ENCODE measurements at places on chromosomes 7 and 10.
A peak's percentile ranks its signal among the peaks of the same experiment; 100 is the strongest.

- no peak for DNase-seq
These were observed 161.3 kb upstream of the NPVF start for GRCh38 chr7:25389489-25390106.

- DNase-seq: no peak
These were observed 37.1 kb downstream of the ELMO1 start for GRCh38 chr7:37411444-37412034.

- DNase-seq: no peak
These were observed 109.8 kb upstream of the NOBOX start for GRCh38 chr7:144513334-144513733.

GRCh38 chr7:102426268-102427018, 6.9 kb upstream of the ORAI2 start:
- no peak for DNase-seq

DNA sequence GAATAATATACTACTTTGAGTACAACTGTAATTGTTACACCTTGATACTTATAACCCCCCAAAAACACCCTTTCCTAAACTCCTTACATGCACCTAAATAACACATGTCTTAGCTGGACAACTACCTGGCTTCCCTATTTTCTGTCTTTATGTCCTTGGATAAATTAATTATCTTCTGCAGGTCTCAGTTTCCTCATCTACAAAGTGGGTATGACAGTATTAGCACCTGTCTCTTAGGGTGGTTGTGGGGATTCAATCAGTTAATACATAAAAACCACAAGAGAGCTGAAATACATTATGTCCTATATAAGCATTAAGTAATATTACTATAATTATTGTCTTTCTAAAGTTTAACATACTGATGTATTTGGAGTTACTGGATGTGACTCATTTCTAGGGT, 10.8 kb downstream of the STEAP2 start:
- no peak for DNase-seq

- no peak for DNase-seq
These were observed 109.4 kb downstream of the DGKB start for GRCh38 chr7:14793151-14793550.

GRCh38 chr10:7763929-7764328, 23.9 kb downstream of the KIN start:
- no peak for DNase-seq

GRCh38 chr10:21304608-21305007, 220.9 kb downstream of the SKIDA1 start:
- DNase-seq: no peak

GRCh38 chr10:43333653-43334052, 37.8 kb upstream of the FXYD4 start:
- DNase-seq: no peak

DNA sequence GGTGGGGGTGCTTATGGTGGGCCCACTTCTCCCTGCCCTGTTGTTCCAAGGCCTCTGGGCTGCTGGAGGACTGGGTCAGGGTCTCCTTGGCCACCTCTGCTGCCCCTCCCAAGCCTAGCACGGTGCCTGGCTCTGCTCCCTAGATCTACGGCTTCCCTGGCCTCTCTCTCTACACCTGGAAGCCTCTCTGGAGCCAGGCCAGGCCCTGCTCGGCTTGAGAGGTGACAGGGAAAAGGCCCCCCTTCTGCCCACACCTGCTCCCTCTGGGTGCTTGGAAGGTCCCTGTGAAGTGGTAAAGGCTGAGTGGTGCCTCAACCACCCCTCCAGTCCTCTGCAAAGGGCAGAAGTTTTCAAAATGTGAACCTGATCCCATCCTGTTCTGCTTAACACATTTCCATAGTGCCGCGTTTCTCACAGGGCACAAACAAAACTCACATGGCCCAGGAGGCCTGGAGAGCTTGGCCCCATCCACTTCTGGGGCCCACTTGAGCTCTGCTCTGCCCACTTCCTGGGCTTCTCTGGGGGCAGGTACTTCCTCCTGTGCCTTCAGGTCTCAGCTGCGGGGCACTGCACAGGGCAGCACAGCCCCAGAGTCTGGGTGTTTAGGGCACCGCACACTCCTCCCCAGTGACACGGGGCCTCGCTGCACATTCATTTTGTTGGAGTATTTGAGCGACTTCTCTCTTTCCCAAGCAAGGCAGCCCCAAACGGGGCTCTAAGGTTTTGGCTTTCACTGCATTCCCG, 169.9 kb downstream of the PIP4K2A start:
- DNase-seq: no peak

GRCh38 chr10:71978476-71978875, 14.3 kb downstream of the CHST3 start:
- no peak for DNase-seq

- DNase-seq: no peak
These were observed 549 bp downstream of the GPNMB start for GRCh38 chr7:23247046-23247602.

DNA sequence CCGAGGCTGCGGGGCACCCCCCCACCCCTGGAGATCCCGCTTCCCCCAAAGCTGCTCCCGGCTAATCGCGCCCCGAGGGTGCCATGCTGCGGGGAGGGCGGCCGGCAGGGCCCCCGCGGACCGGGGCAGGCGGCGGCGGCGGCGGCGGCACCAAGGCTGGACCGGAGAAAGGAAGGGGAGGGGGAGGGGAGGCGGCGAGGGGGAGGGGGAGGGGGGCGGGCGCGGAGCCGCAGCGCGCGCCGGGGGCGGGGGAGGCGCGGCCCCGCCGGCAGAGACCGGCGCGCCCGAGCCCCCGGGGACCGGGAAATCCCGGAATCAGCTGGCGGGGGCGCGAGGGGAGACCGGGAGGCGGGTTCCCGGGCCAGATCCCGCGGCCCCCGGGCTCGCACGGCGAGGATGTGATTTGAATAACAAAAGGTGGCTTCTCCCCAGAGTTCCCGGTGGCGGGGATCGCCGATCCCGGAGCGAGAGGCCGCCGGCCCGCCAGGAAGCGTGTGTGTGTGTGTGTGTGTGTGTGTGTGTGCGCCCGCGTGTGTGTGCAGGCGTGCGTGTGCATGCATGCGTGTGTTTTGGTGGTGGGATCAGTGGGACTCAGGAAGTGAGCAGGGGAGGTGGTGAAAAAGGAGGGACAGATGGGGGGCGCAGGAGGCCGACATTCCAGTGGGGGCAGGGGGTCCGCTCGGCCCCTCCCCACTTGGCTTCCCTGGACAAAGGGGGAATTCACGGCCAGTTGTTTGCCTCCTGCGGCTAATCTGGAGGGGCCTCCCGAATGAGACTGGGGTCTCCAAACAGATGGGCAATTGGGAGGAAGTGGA, 99.5 kb downstream of the HIP1 start:
- DNase-seq: peak; percentile 53

GRCh38 chr7:116785843-116786242, 76.5 kb upstream of the CAPZA2 start:
- DNase-seq: no peak

GRCh38 chr10:31584876-31585275, 265.9 kb downstream of the ZEB1 start:
- no peak for DNase-seq

DNA sequence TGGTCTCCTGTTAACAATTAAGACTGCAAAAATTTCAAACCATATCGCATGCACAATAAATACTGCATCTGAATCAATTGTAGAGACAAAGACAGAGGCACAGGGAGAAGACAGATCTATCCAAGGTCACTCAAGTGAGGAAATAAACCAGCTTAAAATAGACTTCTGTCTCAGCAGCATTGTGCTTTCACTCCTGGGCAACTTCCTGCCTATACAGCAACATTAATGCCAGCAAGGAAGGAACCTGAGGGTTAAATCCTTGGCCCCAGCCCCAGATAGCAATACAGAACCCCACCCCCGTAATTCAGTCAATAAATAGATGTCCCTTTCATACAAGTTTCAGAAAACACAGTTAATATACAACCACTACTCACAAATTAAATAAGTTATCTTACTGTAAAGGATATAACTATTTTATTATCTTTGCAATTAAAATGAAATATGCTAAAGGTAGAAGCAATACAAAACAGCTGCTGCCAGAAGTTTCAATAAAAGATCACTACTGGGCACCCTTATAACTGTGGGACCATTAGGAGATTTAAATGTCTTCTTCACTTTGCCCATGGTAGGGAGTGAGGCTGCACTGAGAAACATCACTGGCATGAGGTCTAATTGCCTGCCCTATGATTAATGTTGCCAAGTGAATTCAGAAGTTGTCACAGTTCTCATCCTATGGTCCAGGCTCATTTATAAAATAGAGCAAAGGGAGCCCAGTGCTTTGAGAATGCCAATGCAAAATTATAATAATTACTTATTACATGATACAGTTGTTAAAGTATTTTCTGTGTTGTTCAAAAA, 49.4 kb downstream of the CAV1 start:
- no peak for DNase-seq

DNA sequence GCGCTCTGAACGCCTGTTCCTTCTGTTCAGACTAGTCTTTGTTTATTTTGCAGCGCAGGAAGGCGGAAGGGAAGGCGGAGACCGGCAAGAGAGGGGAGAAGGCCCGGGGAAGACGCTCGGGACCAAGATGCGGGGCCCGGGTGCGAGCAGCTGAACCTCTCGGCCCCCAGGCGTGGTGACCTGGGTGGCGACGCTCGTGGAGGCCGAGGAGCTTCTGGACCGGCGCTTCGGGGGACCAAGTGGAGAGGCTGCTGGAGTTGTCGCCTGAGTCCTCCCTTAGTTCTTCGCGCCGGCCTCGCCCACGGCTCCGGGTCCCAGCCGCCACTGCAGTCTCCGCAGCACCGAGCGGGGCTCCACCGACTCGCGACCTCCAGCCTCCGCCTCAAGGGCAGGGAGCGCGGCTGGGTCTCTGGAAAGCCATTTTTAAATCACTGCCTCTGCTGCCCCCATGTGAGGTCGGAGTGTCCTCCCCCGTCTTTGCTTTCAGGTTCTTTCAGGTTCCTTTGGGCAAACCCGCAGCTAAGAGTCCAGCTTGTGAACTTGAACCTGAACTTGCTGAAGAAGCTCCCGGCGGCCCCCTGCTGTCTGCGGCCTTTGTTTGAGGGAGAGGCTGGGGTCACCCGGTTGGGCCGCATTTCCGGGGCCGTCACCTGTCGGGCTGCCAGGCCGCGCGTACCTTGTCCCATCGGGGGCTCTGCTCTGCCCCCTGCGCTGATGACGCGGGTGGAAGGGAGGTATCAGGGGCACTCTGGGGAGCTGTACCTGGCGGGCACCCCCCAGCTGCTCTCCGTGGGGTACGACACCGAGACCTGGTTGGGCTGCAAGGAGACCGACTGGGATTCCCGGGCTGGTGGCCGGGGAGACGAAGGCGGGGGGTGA, 136.0 kb downstream of the KIF20B start:
- peak; percentile 26 for DNase-seq

DNA sequence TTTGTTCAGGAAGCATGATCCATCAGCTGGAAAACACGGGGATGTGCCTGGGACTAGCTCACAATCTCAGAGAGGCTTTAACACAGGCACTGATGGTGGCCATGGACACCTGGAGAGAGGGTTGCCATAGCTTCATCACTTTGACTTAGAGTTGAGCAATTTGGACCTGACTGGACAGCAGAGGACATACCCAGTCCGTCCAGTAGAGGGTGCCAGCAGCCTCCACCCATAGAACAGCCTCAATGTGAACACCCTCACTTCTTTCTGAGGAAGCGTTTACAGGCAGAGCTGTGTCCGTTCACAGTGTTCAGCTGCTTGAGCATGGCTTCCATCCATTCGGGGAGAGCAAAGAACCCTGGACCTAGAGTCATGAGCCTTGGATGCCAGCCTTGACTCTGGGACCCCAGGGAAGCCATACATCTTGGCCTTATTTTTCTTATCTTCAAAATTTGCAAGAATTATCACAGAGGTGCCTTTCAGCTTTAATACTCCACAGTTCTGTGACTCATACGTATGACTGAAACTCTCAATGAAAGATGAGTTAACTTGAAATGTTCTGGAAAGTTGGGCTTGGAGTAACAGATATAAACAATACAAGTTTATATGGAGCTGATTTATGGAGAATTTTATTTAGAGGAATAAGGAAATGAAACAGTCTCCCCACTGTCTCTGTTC, 302.9 kb upstream of the PODXL start:
- peak; percentile 46 for DNase-seq

GRCh38 chr7:143381427-143382125, 431 bp downstream of the ZYX start:
- peak; percentile 83 for DNase-seq

Measured in left ventricle myocardium inferior (tissue), 1 donor.